Central memory CD8-positive, alpha-beta T cell (primary cell): ENCODE measurements at places on chromosomes 1 and 21.
A peak's percentile ranks its signal among the peaks of the same experiment; 100 is the strongest.

- peaks cover 5% of the 10 kb centered on the region for H3K36me3 ChIP-seq
- peaks cover 23% of the 10 kb centered on the region for H3K4me1 ChIP-seq
- H3K27ac ChIP-seq, result no peak overlapping the region
- H3K4me3 ChIP-seq, result no peak overlapping the region
- no peaks in the 10 kb centered on the region for H3K27me3 ChIP-seq
These were observed 23.6 kb upstream of the LY9 start for GRCh38 chr1:160772331-160772730.

GRCh38 chr1:208243527-208243966 lies 637 bp downstream of the PLXNA2 start:
- peaks cover 3% of the 10 kb centered on the region for H3K36me3 ChIP-seq
- no peak for DNase-seq
- peak overlapping the region; percentile 63 for H3K4me3 ChIP-seq
- peaks cover 36% of the 10 kb centered on the region for H3K27me3 ChIP-seq

- H3K36me3 ChIP-seq, result no peaks in the 10 kb centered on the region
- no peak overlapping the region for H3K27ac ChIP-seq
- no peak overlapping the region for H3K4me3 ChIP-seq
- no peak for DNase-seq
- H3K4me1 ChIP-seq, result peaks cover 13% of the 10 kb centered on the region
These were observed 2.1 kb downstream of the CDK18 start for GRCh38 chr1:205506409-205507200.

GRCh38 chr1:2642131-2642559 lies 9.3 kb upstream of the MMEL1 start:
- no peak for DNase-seq
- H3K27me3 ChIP-seq, result no peaks in the 10 kb centered on the region
- peak overlapping the region; percentile 93 for H3K27ac ChIP-seq
- H3K36me3 ChIP-seq, result peaks cover 9% of the 10 kb centered on the region
- peak overlapping the region; percentile 81 for H3K4me3 ChIP-seq

DNA sequence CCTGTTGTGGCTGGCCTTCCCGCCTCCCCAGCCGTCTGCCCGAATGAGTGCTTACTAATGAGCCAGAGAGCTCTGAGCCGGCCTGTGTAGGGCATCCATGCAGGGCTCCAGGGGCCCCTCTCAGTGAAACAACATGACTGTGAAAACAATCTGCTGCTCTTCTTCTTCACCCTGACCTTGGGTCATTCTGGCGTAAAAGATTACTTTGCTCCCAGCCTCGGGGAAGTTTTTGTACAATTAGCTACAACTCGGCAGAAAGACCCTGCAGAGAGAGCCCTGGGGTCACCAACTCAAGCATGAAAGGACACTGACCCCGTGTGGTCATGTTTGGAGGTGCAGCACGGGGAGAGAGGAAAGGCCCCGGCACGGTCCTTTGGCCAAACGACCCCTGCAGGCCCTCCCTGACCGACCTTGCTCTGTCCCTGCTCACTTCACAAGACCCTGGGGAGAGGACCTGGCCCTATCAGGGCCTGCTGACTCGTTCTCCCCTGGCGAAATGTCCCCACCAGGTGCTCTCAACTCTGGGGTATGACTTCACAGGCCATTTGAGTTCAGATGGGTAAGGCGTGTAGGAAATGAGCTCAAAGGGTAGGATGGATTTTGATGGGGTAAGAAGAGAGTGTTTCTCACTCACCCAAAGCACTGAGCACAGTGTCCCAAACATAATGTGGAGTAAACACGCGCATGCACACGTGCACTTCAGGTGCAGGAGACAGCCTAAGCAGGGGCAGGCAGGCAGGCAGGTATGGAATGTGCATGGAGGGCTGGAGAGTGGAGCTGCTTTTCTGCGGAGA lies 22.9 kb upstream of the FAM20B start:
- peaks cover 22% of the 10 kb centered on the region for H3K4me1 ChIP-seq
- DNase-seq, result peak; percentile 60
- peak overlapping the region; percentile 67 for H3K27ac ChIP-seq
- peak overlapping the region; percentile 19 for H3K4me3 ChIP-seq
- H3K27me3 ChIP-seq, result no peaks in the 10 kb centered on the region

- no peak overlapping the region for H3K4me3 ChIP-seq
- DNase-seq, result no peak
- H3K36me3 ChIP-seq, result peaks cover 19% of the 10 kb centered on the region
- H3K4me1 ChIP-seq, result peaks cover 23% of the 10 kb centered on the region
- no peaks in the 10 kb centered on the region for H3K27me3 ChIP-seq
These were observed 16.0 kb downstream of the LRIG2 start for GRCh38 chr1:113088972-113089371.

- no peaks in the 10 kb centered on the region for H3K4me1 ChIP-seq
- H3K36me3 ChIP-seq, result no peaks in the 10 kb centered on the region
- H3K4me3 ChIP-seq, result no peak overlapping the region
- H3K27me3 ChIP-seq, result no peaks in the 10 kb centered on the region
- H3K27ac ChIP-seq, result no peak overlapping the region
- DNase-seq, result no peak
These were observed 145.6 kb downstream of the FMN2 start for GRCh38 chr1:240237305-240237721.

- no peak overlapping the region for H3K27ac ChIP-seq
- no peaks in the 10 kb centered on the region for H3K36me3 ChIP-seq
- no peak overlapping the region for H3K4me3 ChIP-seq
- no peaks in the 10 kb centered on the region for H3K4me1 ChIP-seq
- no peak for DNase-seq
These were observed 94.4 kb downstream of the RASAL2 start for GRCh38 chr1:178188306-178188705.

DNA sequence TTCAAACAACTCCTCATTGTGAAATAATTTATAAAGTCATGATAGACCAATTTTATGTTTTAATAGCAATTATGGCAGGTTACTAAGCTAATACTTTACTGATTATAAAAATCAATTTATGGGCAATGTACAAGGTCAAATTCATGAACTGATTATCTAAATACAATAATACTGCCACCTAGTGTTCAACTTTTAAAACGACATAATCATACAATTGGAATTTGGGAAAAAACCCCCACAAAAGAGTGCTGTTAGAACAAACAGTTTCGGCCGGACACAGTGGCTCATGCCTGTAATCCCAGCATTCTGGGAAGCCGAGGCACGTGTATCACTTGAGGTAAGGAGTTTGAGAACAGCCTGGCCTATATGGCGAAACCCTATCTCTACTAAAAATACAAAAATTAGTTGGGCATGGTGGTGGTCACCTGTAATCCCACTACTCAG lies 14.0 kb downstream of the GTF2B start:
- peaks cover 34% of the 10 kb centered on the region for H3K36me3 ChIP-seq
- DNase-seq, result no peak
- no peak overlapping the region for H3K27ac ChIP-seq
